NCI-H187 treated with DMSO at 0.1 percent for 48 hours (cell line): ENCODE measurements at places on chromosomes 2 and 18.

DNA sequence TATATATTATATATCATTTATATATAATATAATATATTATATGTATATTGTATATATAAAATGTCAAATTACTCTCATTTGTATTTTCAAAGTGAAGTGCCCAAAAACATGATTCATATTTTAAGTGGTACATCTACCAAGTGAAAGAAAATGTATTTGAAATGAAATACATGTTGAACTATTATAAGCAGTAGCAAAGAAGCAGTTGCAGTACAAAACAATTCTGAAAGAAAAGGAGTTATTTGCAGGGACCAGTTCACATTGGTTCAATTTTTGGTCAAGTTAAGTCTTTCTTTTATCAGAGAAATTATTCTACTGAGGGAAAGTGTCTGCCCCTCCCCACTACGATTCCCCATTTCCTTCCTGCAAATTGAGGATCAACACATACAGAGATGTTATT is 51.9 kb downstream of the APLF start:
- no peak for DNase-seq

DNA sequence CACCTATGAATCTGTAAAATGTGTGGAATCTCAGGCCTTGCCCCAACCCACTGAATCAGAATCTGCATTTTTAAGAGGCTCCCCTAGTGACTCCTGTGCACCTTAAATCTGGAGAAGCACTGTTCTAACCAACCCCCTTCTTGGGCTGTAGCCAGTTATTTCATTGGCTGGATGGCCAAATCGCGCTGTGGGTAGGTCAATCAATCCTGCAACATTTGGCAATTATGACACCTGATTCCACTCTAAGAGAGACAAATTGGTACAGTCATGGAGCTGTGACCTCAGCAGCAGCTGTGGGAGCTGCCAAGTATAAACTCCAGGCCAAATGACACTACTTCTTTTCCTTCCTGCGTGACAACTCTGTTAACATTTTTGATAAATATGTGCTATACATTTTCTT is 208.7 kb downstream of the CLIP4 start:
- no peak for DNase-seq

- DNase-seq, result no peak
Observed at GRCh38 chr2:146209842-146210275, 1635.0 kb upstream of the ACVR2A start.

DNA sequence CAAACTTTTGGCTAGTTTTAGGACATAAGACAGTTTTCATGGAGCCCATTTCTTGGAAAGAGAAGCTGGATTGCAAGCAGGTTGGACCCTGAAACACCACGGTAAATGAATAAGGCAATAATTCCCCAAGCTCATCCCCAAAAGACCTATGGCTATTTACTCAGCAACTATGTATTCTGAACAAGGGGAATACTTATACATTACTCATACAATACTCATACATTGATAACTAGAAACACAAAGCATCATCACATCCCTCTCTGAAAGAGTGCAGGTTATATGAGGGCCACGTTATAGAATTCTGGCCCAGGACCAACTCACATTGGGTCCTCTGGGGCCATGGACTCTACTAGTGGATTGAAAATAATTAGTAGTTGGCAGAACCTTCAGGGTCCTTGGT is 154.8 kb downstream of the TMX3 start:
- no peak for DNase-seq

DNA sequence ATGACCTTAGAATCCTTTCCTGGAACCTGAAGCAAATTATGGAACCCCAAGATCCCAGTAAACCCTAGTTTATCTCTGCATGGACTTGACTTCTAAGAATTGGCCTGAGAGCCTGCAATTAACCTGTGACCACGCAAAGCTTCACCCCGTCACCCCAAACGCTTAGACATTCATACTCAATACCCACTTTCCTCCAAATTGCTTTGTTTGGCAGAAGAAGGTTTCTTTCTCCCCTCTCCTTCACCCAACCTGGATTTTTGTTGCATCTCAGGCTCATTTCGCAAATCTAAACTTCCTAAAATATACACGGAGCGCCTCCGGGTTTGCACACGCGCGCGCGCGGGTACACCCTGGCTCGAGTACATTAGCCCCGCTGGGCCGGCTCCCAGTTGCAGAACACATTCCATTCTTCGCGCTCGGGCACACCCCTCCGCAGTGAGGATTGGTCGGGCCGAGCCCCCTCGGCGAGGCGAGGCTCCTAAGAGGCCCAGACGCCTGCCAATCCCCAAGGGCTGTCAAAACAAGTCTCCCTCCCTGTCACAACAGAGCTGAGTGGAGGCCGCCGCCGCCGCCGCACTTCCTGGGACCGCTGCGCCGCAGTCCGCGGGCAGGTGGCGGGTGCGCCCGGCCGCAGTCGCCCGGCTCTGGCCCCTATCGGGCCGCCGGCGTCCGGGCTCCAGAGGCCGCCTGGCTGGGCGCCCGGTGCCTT is at the start of gene PLCL1:
Gene PLCL1 (plus strand): TSS at position 545 of the 709 bp plus-strand sequence.
- no peak for DNase-seq

- no peak for DNase-seq
Observed at GRCh38 chr2:219335373-219335786, 2.8 kb upstream of the RESP18 start.
